ENCODE measurements at places on chromosomes 2 and 18. TPM values are rescaled to one million over a fixed set of nuclear protein-coding genes. Genes with fewer than 3 reads are reported as not detected.

DNA sequence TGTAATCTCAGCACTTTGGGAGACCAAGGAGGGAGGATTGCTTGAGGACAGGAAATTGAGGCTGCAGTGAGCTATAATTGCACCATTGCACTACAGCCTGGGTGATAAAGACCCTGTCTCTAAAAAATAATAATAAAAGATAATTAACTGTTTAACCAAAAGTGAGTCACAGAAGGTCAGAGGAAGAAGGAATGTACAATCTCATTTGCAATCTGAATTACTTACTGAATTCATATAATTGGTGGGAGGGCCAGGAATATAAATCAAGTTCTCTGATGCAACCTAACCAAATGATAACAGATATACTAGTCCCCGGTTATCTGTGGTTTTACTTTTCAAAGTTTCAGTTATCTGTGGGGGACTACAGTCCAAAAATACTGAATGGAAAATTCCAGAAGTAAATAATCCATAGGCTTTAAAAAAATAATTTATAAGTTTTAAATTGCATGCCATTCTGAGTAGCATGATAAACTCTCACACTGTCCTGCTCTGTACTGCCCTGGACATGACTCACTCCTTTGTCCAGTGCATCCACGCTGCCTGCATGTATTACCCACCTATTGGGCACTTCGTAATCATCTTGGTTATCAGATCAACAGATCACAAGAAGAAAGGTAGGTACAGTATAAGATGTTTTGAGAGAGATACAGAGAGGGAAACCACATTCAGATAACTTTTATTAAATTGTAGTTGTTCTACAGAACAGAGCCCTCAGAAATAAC, 12.8 kb upstream of the MATN3 start:
- H3K36me3 ChIP-seq = no peaks in the 10 kb centered on the region
- no peaks in the 10 kb centered on the region for H3K4me1 ChIP-seq
- no peak overlapping the region for H3K4me3 ChIP-seq
- no peak overlapping the region for H3K27ac ChIP-seq
- no peaks in the 10 kb centered on the region for H3K27me3 ChIP-seq
- no peak for DNase-seq

The SYT4 gene
- 4.7 TPM for total RNA-seq

DNA sequence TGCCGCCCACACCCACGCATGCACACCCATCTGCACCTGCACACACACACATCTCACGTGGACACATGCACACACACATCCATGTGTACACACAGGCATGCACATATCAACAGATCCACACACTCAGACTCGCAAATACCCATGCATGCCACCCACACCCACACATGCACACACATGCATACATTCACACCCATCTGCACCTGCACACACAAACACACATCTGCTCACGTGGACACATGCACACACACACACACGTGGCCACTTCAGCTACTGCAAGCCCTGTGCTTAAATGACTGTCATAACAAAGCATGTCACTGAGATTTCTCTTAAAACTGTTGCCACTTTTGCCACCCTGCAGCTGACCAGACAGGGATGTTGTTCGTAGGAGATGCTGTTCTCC, 186.6 kb downstream of the SNTG2 start:
- no peak for DNase-seq
- no peak overlapping the region for H3K4me3 ChIP-seq

GRCh38 chr2:207164006-207164831, 1.5 kb downstream of the KLF7 start:
- H3K4me3 ChIP-seq = peak overlapping the region; percentile 83
- DNase-seq = no peak
- peaks cover 47% of the 10 kb centered on the region for H3K4me1 ChIP-seq
- H3K27ac ChIP-seq = peak overlapping the region; percentile 100
- H3K27me3 ChIP-seq = no peaks in the 10 kb centered on the region

The DYNAP gene
- not detected for total RNA-seq

The METTL8 gene
- total RNA-seq = 27.7 TPM

- no peaks in the 10 kb centered on the region for H3K27me3 ChIP-seq
- no peak overlapping the region for H3K27ac ChIP-seq
- no peaks in the 10 kb centered on the region for H3K36me3 ChIP-seq
- peak; percentile 32 for DNase-seq
Measured at GRCh38 chr2:224156436-224156835, 117.3 kb upstream of the SERPINE2 start.

The HOXD9 gene
- 12.5 TPM for total RNA-seq

The ZNF804A gene
- 1.2 TPM for total RNA-seq
